ENCODE measurements at places on chromosomes 3 and 15.

GRCh38 chr15:45891766-45892165 lies 256.9 kb downstream of the SQOR start:
- DNase-seq, result peak; percentile 83

DNA sequence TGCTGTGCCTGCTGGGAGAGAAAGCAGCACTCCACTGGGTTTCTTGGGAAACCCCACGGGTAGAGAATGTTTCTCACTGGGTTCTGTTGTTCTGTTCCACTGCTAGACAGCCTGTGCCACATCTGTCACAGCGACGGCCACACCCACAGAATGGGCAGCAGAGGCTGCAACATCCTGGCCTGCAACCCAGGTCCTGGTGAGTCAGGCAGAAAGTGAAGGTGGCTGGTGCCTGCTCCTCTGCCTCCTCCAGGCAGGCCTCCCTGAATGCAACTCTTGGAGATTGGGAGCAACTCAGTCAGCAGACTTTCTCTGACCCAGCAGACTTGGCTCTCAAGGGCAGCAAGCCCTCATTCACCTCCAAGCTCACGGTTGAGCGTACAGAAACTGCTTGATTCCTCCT lies 13.0 kb downstream of the C3orf18 start:
- DNase-seq, result no peak

GRCh38 chr3:144670571-144670970 lies 698.9 kb downstream of the DIPK2A start:
- no peak for DNase-seq

DNA sequence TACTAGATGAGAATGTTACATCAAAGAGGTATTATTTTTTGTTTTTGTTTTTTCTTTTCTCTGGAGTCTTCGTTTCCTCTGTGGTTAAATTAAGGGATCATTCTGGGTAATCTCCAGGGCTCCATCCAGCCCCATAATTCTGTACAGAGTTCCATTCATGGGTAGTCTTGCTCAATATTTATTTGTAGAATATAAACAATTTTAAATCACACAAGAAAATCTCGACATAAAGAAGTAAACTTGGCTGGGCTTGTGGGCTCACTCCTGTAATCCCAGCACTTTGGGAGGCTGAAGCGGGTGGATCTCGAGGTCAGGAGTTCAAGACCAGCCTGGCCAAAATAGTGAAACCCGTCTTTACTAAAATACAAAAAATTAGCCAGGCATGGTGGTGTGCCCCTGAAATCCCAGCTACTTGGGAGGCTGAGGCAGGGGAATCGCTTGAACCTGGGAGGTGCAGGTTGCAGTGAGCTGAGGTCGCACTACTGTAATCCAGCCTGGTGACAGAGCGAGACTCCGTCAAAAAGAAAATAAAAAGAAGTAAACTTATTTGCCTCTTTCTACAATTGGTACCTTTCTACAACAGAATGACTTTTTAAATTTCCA lies 166.8 kb upstream of the TGFBR2 start:
- no peak for DNase-seq

Data from GM04504 (cell line).